Activated CD8-positive, alpha-beta T cell treated with anti-CD3 and anti-CD28 coated beads for 36 hours (primary cell): ENCODE measurements at places on chromosomes 13 and 19. TPM values are rescaled to one million over a fixed set of nuclear protein-coding genes. Genes with fewer than 3 reads are reported as not detected.

DNA sequence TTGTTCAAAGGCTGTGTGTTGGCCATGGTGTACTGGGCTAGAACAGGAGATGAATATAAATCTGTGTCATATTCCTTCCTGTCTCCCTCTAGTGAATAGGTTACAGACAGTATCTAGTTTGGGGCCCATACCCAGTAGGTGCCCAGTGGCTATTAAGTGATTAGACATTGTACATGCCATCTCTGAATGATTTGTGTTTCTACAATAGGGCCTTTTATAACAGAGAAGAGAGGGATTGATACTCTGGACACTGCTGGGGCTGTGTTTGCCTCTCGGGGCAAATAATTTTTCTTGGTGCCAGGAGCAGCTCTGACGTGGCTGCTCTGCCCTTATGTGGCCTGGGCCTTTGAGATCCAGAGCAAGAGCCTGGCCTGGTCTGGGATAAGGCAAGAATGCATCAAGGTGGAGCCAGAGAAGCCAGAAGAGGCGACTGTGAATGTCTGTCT lies 403.1 kb downstream of the SPRY2 start:
- no peaks in the 10 kb centered on the region for H3K4me1 ChIP-seq
- H3K36me3 ChIP-seq: no peaks in the 10 kb centered on the region
- H3K27me3 ChIP-seq: no peaks in the 10 kb centered on the region
- DNase-seq: no peak
- H3K4me3 ChIP-seq: no peak overlapping the region
- H3K27ac ChIP-seq: no peak overlapping the region

GRCh38 chr13:21833921-21834320 lies 163.0 kb downstream of the FGF9 start:
- no peak overlapping the region for H3K4me3 ChIP-seq
- peaks cover 1% of the 10 kb centered on the region for H3K27me3 ChIP-seq

DNA sequence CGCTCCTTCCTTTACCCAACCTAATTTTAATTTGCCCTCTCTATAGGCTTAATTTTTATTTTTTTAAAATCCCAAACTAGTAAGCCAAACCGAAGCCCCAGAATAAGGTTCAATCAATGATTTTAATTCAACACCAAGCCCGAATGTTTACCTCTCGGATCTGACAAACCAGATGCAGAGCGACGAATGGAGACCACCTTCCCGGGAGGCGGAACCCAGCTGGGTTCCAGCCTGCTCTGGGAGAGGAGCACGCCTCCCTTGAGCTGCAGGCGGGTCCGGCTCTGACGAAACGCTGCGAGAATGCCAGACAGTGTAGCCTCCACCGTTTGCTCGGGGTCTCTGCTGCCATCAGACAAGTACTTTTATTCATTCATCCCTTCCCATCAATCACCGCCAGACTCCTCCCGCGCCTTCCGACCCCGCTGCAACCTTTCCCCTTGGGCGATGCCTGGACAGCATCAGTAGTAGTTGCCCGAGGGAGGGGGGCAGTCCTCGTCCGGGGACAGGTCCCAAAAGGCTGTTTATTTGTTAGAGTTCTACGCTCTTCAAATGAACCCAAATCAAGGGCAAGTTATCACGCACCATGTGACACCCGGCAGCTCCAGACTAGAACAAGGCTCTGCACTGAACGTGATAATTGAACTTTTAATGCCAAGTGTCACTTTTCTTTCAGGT lies 752 bp upstream of the EDNRB start:
- H3K36me3 ChIP-seq: no peaks in the 10 kb centered on the region
- H3K27ac ChIP-seq: no peak overlapping the region
- no peak overlapping the region for H3K4me3 ChIP-seq
- peaks cover 32% of the 10 kb centered on the region for H3K27me3 ChIP-seq

DNA sequence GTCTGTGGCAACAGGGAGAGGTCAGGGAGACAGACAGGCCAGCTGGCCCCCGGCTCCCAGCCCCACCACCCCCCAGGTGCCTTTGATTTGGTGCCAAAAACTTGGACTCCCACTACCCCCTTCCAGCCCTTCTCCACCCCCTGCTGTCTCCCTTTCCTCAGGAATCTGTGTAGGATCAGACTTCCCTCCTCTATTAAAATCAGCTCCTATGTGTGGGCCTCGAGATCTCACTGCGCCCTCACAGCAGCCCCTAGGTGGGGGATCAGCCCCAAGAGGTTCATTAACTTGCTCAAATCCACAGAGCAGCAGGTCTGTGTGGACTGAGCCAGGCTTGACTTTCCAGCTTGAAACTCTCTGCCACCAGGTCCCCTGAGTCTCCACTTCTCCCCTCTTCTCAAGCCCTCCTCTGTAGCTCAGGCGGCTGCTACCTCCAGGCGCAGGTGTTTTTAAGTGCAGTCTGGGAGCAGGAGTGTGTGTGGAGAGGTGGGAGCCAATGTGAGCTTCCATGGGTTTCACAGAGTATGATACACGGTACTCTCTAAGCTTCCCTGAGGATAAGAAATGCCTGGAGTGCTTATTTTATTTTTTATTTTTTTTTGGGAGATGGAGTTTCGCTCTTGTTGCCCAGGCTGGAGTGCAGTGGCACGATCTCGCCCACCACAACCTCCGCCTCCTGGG lies 1.7 kb downstream of the GAPDHS start:
- H3K36me3 ChIP-seq: no peaks in the 10 kb centered on the region
- no peak for DNase-seq

DNA sequence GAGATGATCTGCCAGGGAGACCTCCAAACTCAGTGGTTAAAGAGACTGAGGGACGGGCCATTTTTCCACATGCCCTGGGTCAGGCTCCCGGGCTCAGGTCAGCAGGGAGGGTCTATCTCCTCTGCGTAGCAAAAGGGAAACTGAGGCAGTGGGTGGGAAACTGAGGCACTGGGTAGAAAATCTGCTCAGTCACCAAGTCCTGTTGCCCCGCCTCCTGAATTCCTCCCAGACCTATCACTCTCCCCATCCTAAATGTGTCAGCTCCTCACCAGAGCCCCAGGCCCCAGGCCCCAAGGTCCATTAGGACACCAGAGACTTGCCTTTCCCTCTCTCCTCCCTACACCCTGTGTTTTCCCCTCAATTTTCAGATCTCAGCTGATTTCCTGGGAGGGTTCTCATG lies 2.4 kb downstream of the CD320 start:
- H3K27me3 ChIP-seq: no peaks in the 10 kb centered on the region
- no peak for DNase-seq
- H3K27ac ChIP-seq: peak overlapping the region; percentile 96
- H3K4me1 ChIP-seq: peaks cover 34% of the 10 kb centered on the region
- H3K4me3 ChIP-seq: peak overlapping the region; percentile 99

- no peak for DNase-seq
- H3K36me3 ChIP-seq: peaks cover 33% of the 10 kb centered on the region
- H3K4me1 ChIP-seq: peaks cover 28% of the 10 kb centered on the region
- H3K4me3 ChIP-seq: no peak overlapping the region
- H3K27me3 ChIP-seq: no peaks in the 10 kb centered on the region
These were observed 15.8 kb downstream of the ZNF574 start for GRCh38 chr19:42091742-42092141.

- H3K4me1 ChIP-seq: peaks cover 13% of the 10 kb centered on the region
- no peak overlapping the region for H3K4me3 ChIP-seq
- H3K36me3 ChIP-seq: no peaks in the 10 kb centered on the region
- no peak for DNase-seq
- H3K27ac ChIP-seq: no peak overlapping the region
These were observed 6.0 kb upstream of the FFAR1 start for GRCh38 chr19:35341565-35342225.

GRCh38 chr19:8306235-8307054 lies 1.7 kb downstream of the CD320 start:
- H3K4me3 ChIP-seq: peak overlapping the region; percentile 99
- peaks cover 33% of the 10 kb centered on the region for H3K36me3 ChIP-seq
- peak overlapping the region; percentile 96 for H3K27ac ChIP-seq
- no peaks in the 10 kb centered on the region for H3K27me3 ChIP-seq
- H3K4me1 ChIP-seq: peaks cover 34% of the 10 kb centered on the region
- no peak for DNase-seq

GRCh38 chr19:34316741-34317301 lies 48.2 kb upstream of the GPI start:
- peaks cover 22% of the 10 kb centered on the region for H3K4me1 ChIP-seq
- H3K27ac ChIP-seq: no peak overlapping the region
- no peak for DNase-seq
- no peak overlapping the region for H3K4me3 ChIP-seq
- H3K36me3 ChIP-seq: peaks cover 5% of the 10 kb centered on the region
- no peaks in the 10 kb centered on the region for H3K27me3 ChIP-seq

- DNase-seq: peak; percentile 10
- H3K4me3 ChIP-seq: no peak overlapping the region
- no peaks in the 10 kb centered on the region for H3K27me3 ChIP-seq
- no peaks in the 10 kb centered on the region for H3K4me1 ChIP-seq
- no peak overlapping the region for H3K27ac ChIP-seq
- no peaks in the 10 kb centered on the region for H3K36me3 ChIP-seq
These were observed 1651.9 kb upstream of the MIR17HG start for GRCh38 chr13:89695343-89696257.

DNA sequence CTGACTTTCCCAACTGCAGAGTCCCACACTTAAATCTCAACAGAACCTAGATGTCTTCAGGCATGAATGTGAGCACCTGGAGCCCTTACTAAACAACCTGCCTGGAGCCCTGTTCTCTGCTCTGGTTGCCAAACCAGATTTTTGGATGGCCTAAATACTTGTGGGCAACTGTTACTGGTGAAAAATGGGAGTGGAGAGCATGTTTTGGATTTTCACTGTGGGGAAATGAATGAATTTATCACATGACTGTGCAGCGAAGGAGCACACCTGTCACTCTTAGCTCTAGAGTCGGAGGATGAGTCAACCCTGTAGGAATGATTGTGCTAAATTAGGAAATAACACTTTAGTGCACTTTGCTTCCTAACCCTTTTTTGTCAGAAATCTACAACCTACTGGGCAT lies 30.3 kb downstream of the SHISA2 start:
- no peak overlapping the region for H3K27ac ChIP-seq
- no peak for DNase-seq
- H3K27me3 ChIP-seq: no peaks in the 10 kb centered on the region
- H3K4me3 ChIP-seq: no peak overlapping the region
- H3K36me3 ChIP-seq: peaks cover 24% of the 10 kb centered on the region

DNA sequence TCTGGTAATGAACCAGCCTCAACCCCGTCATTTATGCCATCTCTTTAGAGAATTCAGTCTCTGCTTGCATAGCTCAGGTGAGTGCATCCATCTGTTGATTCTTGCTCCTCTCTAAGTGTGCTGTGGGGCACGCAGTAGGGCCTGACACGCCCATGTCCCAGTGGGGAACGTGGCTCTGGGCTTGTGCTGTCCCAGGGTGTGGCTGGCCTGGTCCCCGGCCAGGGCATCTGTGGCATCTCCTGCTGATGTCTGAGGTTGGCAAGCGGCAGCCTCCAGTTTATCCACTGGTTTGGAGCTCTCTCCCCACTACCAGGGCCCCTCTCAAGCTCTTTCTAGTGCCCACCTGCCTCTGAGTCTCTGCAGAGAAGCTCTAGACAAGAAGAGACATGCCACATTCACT lies 146.6 kb upstream of the GJB6 start:
- no peaks in the 10 kb centered on the region for H3K27me3 ChIP-seq
- no peak for DNase-seq
- H3K4me3 ChIP-seq: no peak overlapping the region
- H3K27ac ChIP-seq: no peak overlapping the region

- peaks cover 10% of the 10 kb centered on the region for H3K4me1 ChIP-seq
- H3K4me3 ChIP-seq: no peak overlapping the region
- peak; percentile 85 for DNase-seq
- H3K27ac ChIP-seq: no peak overlapping the region
These were observed 64.2 kb upstream of the UQCRFS1 start for GRCh38 chr19:29277102-29277501.

DNA sequence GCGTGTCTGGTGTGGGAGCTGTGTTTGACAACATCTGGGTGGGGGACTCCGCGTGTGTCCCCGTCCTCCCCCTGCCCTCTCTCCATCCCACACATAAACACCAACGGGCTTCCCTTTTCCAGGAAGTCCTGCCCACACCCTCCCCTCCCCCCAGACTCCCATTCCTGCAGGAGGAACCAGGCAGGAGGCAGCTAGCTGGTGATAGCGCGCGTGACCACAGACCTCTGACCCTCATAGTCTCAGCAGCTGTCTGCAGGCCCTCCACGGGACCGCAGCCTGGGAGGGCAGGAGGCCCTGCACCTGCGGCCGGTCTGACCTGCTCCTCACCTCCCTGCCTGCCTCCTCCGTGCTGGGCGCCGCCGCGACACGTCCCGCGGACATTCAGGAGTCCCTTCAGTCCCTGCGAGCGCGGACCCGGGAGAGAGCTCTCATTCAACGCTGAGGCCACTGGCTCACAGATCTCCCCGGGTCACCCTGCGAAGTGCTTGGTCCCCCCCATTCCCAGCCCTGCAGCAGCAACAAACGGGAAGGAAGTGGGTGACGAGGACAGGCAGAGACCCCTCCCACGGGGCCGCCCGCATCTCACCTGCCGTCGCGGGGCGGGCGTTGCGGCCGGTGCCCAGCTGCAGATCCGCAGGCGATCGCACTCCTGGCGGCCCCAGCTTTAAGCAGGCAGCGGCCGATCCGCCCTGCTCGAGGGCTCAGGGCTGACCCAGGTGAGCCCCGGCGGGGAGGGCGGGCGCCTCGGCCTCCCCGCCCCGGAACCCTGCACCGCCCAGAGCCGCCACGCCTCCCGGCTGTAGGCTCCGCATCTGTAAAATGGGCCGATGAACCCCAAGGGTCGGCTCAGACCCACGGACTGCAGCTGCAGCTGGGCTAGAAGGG lies 1.1 kb upstream of the ACP5 start:
- no peaks in the 10 kb centered on the region for H3K27me3 ChIP-seq
- H3K4me3 ChIP-seq: peak overlapping the region; percentile 67
- DNase-seq: peak; percentile 28
- peaks cover 39% of the 10 kb centered on the region for H3K4me1 ChIP-seq

DNA sequence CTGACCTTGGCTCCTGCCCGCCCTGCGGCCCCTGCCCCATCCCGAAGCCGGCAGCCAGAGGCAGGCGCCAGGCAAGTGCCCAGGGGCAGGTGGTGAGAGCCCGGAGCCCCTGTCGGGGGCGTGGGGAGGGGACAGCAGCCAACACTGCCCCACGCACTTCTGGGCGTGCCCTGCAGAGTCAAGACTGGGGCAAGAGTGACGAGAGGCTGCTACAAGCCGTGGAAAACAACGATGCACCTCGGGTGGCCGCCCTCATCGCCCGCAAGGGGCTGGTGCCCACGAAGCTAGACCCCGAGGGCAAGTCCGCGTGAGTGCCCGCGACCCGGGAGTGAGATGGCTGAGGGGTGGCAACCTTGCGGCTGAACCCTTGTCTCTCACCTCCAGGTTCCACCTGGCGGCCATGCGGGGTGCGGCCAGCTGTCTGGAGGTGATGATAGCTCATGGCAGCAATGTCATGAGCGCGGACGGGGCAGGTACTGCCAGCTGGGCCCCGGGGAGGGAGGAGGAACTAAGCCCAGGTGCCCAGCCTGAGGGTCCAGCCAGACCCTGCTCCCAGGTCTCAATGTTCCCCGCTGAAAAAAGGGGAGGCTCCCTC lies 17.3 kb downstream of the ANKRD24 start:
- no peak overlapping the region for H3K4me3 ChIP-seq
- DNase-seq: no peak
- H3K27ac ChIP-seq: no peak overlapping the region
- peaks cover 36% of the 10 kb centered on the region for H3K27me3 ChIP-seq

Gene NLRP5
- total RNA-seq: not detected

Gene EDNRB
- not detected for total RNA-seq

Gene SSC5D
- 0.70 TPM for total RNA-seq

Gene ACP5
- 4.7 TPM for total RNA-seq

Gene ARHGAP33
- 27.1 TPM for total RNA-seq

Gene MTMR6
- total RNA-seq: 11.3 TPM

Gene FCHO1
- total RNA-seq: 38.3 TPM

Gene PCDH9
- 0.14 TPM for total RNA-seq

Gene N4BP2L1
- 26.2 TPM for total RNA-seq
